ENCODE measurements at places on chromosomes 7 and 10.

GRCh38 chr10:128481152-128481840 lies 355.1 kb upstream of the MKI67 start:
- no peak for DNase-seq

DNA sequence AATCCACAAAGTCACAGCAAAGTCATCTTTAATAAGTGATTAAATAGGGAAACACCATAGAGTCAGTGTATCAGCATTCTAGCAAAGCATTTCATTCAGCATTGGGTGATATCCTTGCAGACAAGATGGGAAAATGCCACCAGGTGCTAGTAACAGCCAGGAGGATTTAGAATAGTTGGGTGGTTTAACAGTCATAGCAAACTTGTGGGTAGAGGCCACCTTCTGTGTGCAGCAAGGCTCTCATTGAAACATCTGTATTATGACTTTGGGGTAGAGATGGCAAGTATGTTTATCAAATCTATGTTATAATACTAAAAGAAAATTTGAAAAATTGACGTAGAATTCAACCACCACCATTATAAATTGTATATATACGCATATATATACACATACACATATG lies 26.4 kb upstream of the ADO start:
- DNase-seq: no peak

DNA sequence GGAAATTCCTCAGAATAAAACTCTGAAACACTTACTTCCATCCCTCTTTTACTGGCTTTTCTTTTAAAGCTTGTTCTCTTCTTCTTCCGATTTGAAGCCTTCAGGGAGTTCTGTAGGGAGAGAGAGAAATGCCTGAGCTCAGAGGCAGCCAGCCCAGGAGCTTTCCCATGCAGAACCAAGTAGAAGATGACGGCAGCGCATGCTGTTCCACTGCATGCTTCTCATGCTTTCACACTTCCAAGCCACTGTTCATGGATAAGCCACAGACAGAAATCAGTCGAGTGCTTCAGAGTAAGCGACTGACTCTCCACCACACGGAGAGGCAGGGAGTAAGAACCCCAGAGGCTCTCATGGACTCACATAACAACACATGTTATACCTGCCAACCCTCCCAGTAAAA lies 237.3 kb downstream of the DGKI start:
- DNase-seq: no peak

DNA sequence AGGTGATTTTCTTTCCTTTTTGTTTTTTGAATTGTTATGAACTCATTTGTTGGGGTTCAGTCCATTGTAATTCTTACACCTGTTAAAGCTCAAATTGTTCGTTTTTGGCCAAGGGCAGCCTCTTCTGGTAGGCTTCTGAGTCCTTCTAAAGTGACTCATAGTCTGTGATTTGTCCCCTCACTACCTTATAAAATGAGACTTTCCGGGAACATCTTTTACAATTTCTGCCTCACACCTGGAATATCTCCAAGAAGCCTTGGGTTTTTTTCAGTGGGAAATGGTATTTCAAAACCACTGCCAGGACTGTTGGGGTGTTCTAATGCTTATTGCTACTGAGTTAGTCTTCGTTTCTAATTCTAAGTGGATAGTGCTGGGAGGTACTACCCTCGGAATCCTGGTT lies 56.7 kb downstream of the BMPR1A start:
- no peak for DNase-seq

GRCh38 chr10:124477614-124478363 lies 16.2 kb downstream of the LHPP start:
- DNase-seq: no peak

- DNase-seq: no peak
These were observed 29.9 kb downstream of the NKX2-3 start for GRCh38 chr10:99562631-99563030.

GRCh38 chr10:21069278-21069677 lies 172.2 kb upstream of the NEBL start:
- no peak for DNase-seq

DNA sequence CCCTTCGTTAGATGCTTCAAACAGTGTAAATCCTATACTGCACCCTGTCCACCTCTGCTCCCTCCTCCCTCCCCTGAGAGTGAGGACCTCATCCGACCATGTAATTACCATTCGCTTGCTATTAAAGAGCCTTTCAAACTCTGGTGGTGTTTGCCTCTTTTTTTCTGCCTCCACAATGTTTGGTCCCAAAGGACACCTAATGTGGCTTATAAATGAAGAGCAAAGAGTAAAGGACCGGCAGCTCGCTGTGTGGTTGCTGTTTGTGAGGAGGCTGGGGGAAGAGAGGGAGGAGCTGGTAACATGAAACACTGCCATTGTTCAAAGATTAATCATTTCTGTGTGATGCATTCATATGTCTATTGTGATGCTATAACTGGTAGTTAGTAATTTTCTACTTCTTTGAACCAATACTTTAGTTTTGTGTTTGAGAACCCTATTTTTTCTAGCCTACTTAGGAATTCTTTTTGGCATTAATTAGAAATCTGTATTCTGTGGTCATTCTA lies 27.9 kb downstream of the MTURN start:
- DNase-seq: no peak

DNA sequence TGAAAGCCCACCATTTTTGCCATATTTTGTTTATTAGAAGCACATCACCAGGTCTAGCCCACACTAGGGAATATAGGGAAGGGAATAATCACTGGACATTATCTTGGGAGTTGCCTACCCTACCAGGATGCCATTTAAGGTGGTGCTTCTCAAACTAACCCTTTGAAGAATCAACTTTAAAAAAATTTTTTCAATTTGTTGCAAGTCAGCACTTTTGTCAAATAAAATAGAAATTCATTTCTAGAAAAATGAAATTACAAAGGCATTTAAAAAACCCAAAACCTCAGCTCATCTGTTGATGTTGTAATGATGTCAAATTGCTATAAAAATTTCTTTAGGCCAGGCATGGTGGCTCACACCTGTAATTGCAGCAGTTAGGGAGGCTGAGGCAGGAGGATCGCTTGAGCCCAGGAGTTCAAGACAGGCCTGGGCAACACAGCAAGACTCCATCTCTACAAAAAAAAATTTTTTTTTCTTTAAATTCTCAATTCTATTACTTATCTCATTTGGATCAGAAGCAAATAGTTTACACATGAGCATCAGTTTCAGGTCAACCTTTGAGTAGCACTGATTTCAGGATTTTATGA lies 2.5 kb upstream of the NFE2L3 start:
- no peak for DNase-seq

- no peak for DNase-seq
These were observed 72.1 kb upstream of the STARD3NL start for GRCh38 chr7:38105874-38106483.

GRCh38 chr7:92830532-92831110 lies 5.8 kb downstream of the CDK6 start:
- DNase-seq: no peak

GRCh38 chr10:11901454-11901832 lies 78.3 kb downstream of the PROSER2 start:
- DNase-seq: no peak

- no peak for DNase-seq
These were observed 88.3 kb downstream of the ZNF365 start for GRCh38 chr10:62462461-62462860.

DNA sequence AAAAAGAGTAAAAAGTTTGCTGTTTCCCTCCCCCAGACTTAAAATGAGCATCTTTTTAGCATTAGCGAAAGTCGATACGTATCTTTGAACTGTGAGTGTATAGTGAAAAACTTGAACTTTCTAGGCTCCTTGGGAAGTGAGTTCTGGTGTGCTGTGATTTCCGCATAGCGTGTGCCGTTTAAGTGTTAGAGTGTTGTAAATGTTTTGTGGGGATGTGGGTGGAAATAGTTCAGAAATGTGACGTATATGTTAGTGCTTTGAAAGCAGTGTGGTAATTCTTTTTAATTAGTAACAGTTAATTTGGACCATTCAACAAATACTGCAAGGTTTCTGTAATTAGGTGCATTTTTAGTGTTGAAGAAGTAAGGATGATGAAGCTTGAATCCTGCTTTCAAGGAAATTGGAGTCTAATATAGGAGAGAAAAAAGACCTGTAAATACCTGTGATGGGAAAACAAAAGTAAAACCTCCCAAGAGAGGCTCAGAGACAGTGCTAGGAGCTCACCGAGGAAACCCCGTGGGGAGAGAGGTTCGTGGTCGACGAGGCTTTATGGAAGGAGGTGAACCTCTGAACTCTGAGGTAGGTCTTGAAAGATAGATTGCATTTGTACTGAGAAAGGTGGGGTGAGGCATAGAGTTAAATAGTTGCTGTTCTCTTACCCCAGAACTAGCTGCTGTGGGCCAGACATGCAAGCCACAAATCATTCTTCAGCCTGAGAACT lies 40.8 kb downstream of the RBM33 start:
- DNase-seq: no peak

- no peak for DNase-seq
These were observed 35.1 kb downstream of the CH25H start for GRCh38 chr10:89171996-89172395.

DNA sequence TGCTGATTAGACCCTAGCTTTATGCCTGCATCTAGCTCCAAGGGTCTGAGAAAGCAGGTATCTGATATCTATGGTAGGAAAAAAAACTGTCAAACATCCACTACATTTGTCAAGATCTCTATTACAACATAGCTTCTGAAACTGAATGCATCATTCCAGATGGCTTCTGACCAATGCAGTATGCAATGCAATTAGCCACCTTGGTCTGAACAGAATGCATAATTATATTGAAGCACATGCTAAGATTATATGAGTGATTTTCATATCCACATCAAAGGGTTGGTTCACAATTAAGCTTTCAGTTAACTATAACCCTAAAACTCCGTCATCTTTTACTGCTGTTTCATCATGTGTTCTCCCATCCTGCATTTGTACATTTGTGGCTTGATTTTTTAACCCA lies 271.4 kb downstream of the POLR1F start:
- DNase-seq: no peak

DNA sequence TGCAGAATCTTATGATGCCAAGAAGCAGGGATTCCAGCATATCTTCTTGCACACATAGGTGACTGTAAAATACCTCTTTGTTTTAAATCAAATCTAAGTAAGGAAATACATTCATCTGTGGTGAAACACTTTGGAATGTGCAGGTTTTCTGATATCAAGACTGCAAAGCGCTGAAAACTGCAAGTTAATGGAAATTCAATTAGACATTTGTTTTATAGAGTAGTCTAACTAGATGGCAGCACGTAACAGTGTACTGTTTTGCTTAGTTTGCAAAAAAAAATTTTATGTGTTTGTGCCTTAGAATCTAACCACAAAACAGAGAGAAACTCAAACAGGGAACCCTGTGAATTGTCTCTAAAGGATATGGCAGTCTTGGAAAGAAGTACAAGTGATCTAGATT lies 259.2 kb downstream of the HDAC9 start:
- DNase-seq: no peak

GRCh38 chr10:30935078-30935477 lies 96.6 kb downstream of the ZNF438 start:
- no peak for DNase-seq

DNA sequence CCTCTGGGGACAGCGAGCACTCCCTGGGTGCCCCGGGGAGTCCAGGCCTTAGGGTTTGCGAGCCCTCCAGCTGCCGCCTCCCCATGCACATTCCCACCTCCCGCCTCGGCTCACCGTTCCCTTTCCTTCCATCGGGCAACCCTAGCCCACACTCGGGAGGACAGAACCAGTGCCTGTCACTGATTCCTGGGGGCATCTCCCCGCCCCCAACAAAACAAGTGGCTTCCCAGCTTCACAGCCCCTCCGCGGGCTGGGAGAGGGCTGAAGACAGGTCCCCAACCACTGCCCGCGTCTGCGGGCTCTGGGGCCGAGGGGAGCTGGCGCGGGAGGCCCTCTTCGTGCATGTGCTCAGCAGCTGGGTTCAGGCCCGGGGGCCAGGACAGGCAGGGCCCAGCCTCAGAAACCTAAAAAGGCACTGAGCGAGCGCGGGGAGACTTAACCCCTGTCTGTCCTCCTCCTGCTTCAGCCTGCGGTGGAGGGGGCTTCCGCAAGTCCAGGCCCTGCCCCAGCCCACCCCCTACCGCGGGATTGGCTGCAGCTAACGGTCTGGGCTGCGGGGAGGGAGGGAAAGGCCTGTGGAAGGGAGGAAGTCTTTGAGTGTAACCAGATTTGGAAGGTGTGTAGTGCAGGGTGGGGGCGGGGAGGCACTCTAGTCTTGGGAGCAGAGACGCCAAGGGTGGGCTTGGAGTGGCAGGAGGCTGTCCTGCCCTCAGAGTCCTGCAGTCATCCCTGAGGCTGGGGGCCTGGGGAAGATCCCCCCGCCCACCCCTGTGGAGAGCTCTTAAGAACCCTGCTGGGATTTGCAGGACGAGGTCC lies 1.2 kb downstream of the FLNC start:
- no peak for DNase-seq

DNA sequence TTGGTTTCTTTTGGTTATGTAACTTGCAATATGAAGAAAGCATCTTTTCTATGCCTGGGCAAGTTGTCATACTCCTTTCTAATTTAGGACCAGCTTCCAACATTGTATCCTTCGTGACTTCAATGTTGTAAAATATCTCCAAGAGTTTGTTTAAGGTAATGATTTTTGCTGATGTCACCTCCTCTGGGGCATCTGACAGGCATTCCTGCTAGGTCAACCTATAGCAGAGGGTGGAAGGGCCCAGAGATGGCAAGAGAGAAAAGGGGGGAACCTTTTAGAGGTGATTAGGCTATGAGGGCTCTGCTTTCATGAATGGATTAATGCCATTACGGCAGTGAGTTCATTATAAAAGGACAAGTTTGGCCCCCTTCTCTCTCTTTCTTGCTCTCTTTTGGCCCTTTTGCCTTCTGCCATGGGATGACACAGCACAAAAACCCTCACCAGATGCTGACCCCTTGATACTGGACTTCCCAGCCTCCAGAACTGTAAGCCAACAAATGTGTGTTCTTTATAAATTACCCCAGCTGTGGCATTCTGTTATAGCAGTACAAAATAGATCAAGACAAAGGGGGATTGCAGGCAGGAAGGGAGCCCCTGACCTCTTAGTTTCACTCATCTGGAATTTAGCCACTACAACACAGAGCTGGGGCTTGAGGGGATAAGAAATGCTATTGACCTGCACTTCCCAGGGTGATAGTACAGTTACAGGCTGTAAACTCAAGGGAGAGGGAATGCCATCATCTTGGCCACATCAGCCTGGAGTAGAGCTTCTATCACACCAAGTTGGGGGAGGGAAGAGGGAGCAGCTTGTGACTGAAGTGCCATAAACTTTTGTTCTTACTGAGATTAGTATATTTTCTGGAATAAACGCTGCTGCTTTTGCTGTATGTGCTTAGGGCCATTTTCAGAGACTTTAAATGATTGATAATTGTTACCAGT lies 195.9 kb downstream of the CFTR start:
- no peak for DNase-seq

GRCh38 chr7:80950550-80950967 lies 31.7 kb upstream of the SEMA3C start:
- no peak for DNase-seq

DNA sequence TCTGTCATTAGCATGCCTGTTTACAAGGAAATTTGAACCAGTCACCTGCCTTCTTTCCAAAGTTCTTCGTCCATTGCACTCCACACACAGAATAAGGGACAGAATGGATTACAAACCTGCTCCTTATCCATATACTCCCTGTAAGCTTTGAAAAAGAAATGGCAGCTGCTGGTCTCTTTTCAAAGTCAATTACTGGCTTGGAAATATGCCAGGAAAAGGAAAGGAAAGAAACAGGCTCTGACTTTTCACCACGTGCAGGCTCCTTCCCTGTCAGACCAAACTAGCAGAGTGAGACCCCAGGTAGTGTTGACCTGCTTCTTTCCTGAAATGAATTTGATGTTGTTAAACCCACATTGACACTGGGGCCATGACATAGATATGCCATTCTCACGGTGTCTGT lies 84.5 kb downstream of the LHFPL3 start:
- DNase-seq: no peak
